ENCODE measurements at places on chromosomes 7 and 10. TPM values are rescaled to one million over a fixed set of nuclear protein-coding genes. Genes with fewer than 3 reads are reported as not detected.

LRRC18 gene
- not detected for total RNA-seq

HERPUD2 gene
- 16.2 TPM for total RNA-seq

PSD gene
- total RNA-seq: 10.2 TPM

ARPC1B gene
- 63.3 TPM for total RNA-seq

LBX1 gene
- total RNA-seq: not detected

ZNF425 gene
- total RNA-seq: 3.8 TPM

SPAM1 gene
- not detected for total RNA-seq

DNA sequence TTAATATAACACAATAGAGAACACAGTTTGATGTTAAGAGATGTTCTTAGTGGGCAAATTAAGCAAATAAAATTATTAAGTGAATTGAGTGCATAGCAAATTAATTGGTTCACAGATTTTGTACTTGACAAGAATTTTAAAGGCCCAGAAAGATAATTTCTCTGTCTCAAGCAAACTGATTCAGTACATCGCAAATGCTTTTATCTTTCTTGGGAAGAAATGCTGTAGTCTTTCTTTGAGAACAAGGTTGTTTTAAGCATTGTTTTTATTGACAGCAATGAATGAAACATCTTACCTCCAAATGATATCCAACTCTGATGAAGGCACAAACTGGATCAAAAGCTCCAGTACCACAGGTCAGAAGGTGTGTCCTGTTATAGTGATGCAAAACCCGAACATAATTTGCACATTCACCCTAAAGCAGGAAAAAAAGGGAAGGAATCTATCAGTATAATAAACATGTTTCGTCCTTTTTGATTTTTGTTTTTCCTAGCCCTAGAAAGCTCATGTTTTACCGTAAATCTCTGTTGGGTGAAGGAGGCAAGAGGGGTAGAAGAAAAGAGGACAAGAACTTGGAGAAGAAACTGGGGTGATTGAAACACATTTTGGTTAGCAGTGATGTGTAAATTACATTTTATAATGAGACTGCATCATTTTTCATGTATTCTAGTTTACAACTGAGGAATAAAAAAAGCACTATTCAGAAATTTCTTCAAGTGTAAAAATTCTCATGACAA is 182.6 kb downstream of the SEMA3E start:
- no peak for DNase-seq
- H3K27ac ChIP-seq: peak overlapping the region; percentile 69

- DNase-seq: no peak
- no peak overlapping the region for H3K4me3 ChIP-seq
- H3K27me3 ChIP-seq: no peaks in the 10 kb centered on the region
- H3K36me3 ChIP-seq: no peaks in the 10 kb centered on the region
Measured at GRCh38 chr7:14065286-14065685, 75.8 kb upstream of the ETV1 start.

GRCh38 chr10:88156341-88156740 is 292.9 kb downstream of the PTEN start:
- H3K27ac ChIP-seq: no peak overlapping the region
- DNase-seq: no peak
- H3K4me1 ChIP-seq: peaks cover 5% of the 10 kb centered on the region

GRCh38 chr10:133162178-133162909 is 2.3 kb downstream of the KNDC1 start:
- H3K27ac ChIP-seq: peak overlapping the region; percentile 37
- peaks cover 5% of the 10 kb centered on the region for H3K36me3 ChIP-seq
- no peak overlapping the region for H3K4me3 ChIP-seq
- peaks cover 19% of the 10 kb centered on the region for H3K4me1 ChIP-seq
- no peaks in the 10 kb centered on the region for H3K27me3 ChIP-seq

GRCh38 chr7:34463830-34464229 is 194.2 kb upstream of the NPSR1 start:
- no peaks in the 10 kb centered on the region for H3K36me3 ChIP-seq
- no peak overlapping the region for H3K4me3 ChIP-seq
- no peak overlapping the region for H3K27ac ChIP-seq

- H3K27me3 ChIP-seq: no peaks in the 10 kb centered on the region
- no peak overlapping the region for H3K4me3 ChIP-seq
- no peak overlapping the region for H3K27ac ChIP-seq
- no peak for DNase-seq
- no peaks in the 10 kb centered on the region for H3K36me3 ChIP-seq
- peaks cover 43% of the 10 kb centered on the region for H3K4me1 ChIP-seq
Measured at GRCh38 chr10:129033340-129033739, 433.7 kb upstream of the MGMT start.

- H3K27ac ChIP-seq: no peak overlapping the region
- no peaks in the 10 kb centered on the region for H3K36me3 ChIP-seq
- no peak overlapping the region for H3K4me3 ChIP-seq
- no peak for DNase-seq
- 0 out of 2 replicates have a peak, but pooled peaks cover 2% of the 10 kb centered on the region for H3K4me1 ChIP-seq
Measured at GRCh38 chr10:36094096-36094495, 452.0 kb upstream of the FZD8 start.

GRCh38 chr10:17257466-17258321 is 29.7 kb downstream of the VIM start:
- DNase-seq: peak; percentile 39
- peak overlapping the region; percentile 1 for H3K4me3 ChIP-seq
- no peak overlapping the region for H3K27ac ChIP-seq
- peaks cover 6% of the 10 kb centered on the region for H3K4me1 ChIP-seq
- H3K27me3 ChIP-seq: no peaks in the 10 kb centered on the region

DNA sequence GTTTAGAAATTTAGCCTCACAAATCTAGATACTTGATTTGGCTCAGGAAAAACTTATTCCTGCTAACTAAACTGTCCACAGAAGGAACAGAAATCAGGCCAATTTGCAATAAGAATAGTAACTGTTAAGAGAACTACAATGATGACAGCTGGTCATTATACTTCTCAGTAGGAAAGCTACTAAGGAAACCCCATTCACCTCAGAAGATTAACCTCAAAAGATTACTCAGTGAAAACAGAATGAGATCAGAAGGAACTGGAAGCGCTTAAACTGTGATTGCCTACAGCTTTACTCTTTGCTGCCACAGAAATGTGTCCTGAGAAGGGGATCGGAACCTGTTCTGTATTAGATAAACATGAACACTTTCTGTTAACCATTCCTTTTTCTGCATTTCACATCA is 24.3 kb upstream of the DNAJB12 start:
- no peak overlapping the region for H3K27ac ChIP-seq
- H3K4me3 ChIP-seq: no peak overlapping the region
- no peak for DNase-seq
- H3K4me1 ChIP-seq: peaks cover 27% of the 10 kb centered on the region
- no peaks in the 10 kb centered on the region for H3K36me3 ChIP-seq

- H3K27ac ChIP-seq: no peak overlapping the region
- H3K4me3 ChIP-seq: no peak overlapping the region
- no peaks in the 10 kb centered on the region for H3K27me3 ChIP-seq
Measured at GRCh38 chr7:100372256-100372655, 1.0 kb upstream of the PILRA start.

DNA sequence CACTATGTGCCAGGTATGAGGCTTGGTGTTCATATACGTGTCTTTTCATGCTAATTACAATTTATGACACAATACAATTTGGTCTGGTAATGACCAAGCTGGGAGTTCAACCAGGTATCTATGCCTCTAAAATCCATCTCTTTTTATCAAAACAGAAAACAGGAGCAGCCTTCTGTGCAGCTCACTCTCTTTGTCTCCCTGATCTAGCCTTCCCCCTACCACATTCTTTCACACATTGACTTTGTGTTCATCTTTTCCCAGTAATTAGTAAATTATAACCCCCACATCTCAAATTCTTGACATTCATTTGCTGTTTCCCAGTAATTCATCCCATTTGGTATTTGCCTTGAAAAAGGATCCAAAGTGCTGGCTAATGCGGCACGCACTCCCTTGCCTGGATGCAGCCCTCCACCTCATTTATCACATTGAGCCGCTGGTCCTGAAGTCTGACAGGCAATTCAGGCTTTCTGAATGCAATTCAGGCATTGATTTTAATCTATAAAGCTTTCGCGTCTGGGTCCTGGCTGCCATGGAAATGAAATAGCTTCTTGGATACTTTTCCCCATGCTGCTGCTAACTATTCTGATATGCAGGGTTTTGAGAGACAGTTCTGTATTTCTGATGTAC is 112.5 kb upstream of the ANKRD1 start:
- H3K27ac ChIP-seq: no peak overlapping the region
- H3K4me1 ChIP-seq: peaks cover 23% of the 10 kb centered on the region
- no peak overlapping the region for H3K4me3 ChIP-seq
- peaks cover 4% of the 10 kb centered on the region for H3K27me3 ChIP-seq

- no peak for DNase-seq
- peaks cover 17% of the 10 kb centered on the region for H3K4me1 ChIP-seq
- H3K4me3 ChIP-seq: no peak overlapping the region
- H3K27ac ChIP-seq: no peak overlapping the region
- no peaks in the 10 kb centered on the region for H3K36me3 ChIP-seq
Measured at GRCh38 chr10:128804411-128804810, 662.6 kb upstream of the MGMT start.

DNA sequence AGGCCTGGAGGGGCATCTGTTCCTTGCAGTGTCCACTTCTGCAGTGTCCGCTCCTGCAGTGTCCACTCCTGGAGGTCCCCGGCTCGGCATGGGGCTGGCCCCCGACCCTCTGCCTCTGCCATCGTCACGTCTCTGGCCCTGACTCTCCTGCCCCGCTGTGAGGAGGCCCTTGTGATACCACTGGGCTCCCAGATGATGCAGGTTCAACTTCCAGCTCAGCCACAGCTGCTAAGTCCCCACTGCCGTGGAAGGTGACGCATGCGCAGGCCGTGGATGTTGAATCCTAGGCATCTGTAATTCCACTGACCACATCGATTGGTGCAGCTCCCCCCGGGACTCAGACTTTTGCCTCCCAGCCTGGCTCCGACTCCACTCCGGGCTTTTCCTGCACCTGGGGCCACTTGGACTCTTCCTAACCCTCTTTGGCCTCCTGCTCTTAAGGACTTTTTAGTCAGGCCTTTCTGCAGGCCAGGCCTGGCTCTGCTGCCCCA is 95.1 kb downstream of the GLRX3 start:
- peaks cover 76% of the 10 kb centered on the region for H3K36me3 ChIP-seq
- H3K27ac ChIP-seq: no peak overlapping the region
- no peak for DNase-seq

- no peak overlapping the region for H3K27ac ChIP-seq
- H3K4me1 ChIP-seq: peaks cover 12% of the 10 kb centered on the region
- H3K27me3 ChIP-seq: no peaks in the 10 kb centered on the region
- H3K4me3 ChIP-seq: no peak overlapping the region
- no peaks in the 10 kb centered on the region for H3K36me3 ChIP-seq
- no peak for DNase-seq
Measured at GRCh38 chr10:79266543-79267312, 80.5 kb upstream of the PPIF start.

- DNase-seq: no peak
- H3K36me3 ChIP-seq: no peaks in the 10 kb centered on the region
- no peak overlapping the region for H3K4me3 ChIP-seq
- H3K27ac ChIP-seq: no peak overlapping the region
Measured at GRCh38 chr10:70592746-70593512, 9.6 kb downstream of the PRF1 start.

GRCh38 chr7:74612015-74612829 is 45.3 kb upstream of the GTF2I start:
- peaks cover 12% of the 10 kb centered on the region for H3K4me1 ChIP-seq
- H3K27ac ChIP-seq: peak overlapping the region; percentile 77
- H3K36me3 ChIP-seq: no peaks in the 10 kb centered on the region
- no peak overlapping the region for H3K4me3 ChIP-seq
- DNase-seq: peak; percentile 25

GRCh38 chr7:29038463-29038862 is 80.3 kb upstream of the TRIL start:
- no peak for DNase-seq
- 0 out of 2 replicates have a peak, but pooled peaks cover under 1% of the 10 kb centered on the region for H3K36me3 ChIP-seq
- H3K27me3 ChIP-seq: no peaks in the 10 kb centered on the region
- no peak overlapping the region for H3K4me3 ChIP-seq
- no peak overlapping the region for H3K27ac ChIP-seq
- H3K4me1 ChIP-seq: peaks cover 34% of the 10 kb centered on the region

DNA sequence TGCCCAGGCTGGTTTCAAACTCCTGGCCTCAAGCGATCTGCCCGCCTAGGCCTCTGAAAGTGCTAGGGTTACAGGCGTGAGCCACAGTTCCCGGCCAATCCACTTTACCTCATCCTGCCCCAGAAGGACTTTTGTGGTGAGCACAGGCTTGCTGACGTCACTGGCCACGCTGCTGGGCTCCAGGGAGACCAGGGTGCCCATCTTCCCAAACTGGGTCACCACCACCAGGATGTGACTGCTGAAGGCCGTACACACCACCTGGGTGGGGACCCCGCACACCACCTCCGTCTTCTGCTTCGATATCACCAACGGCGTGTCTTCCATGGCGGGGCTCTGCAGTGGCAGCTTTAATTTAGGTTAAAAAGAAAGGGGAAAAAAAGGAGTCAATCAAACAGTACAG is 816 bp downstream of the PSMG3 start:
- H3K27ac ChIP-seq: peak overlapping the region; percentile 81
- H3K4me3 ChIP-seq: peak overlapping the region; percentile 71
- no peak for DNase-seq
- no peaks in the 10 kb centered on the region for H3K27me3 ChIP-seq
- H3K4me1 ChIP-seq: peaks cover 23% of the 10 kb centered on the region
- H3K36me3 ChIP-seq: peaks cover 15% of the 10 kb centered on the region

- no peak for DNase-seq
- H3K4me3 ChIP-seq: no peak overlapping the region
- H3K27me3 ChIP-seq: no peaks in the 10 kb centered on the region
- H3K4me1 ChIP-seq: peaks cover 68% of the 10 kb centered on the region
Measured at GRCh38 chr7:143372070-143372469, 9.1 kb upstream of the ZYX start.

GRCh38 chr10:132195366-132196075 is 8.8 kb downstream of the DPYSL4 start:
- no peak overlapping the region for H3K27ac ChIP-seq
- peaks cover 3% of the 10 kb centered on the region for H3K27me3 ChIP-seq
- no peak for DNase-seq

DNA sequence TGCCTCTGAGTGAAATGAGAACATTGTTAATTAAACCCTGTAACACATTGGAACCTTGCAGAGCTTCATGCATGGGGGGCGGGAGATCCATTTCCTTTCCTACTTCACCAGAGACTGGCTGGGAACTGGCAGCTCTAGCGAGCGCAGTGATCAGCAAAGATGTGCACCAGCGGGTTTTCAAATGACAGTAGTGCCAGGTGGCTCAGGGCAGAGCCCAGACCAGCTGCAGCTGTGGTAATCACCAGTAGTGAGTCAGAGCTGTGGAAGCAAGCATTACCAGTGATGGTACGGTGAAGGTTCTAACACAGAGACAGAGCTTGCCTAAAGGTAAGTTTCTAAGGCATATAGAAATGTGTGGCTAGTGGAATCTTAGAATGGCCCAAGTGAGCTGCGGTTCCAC is 1009.7 kb upstream of the CELF2 start:
- DNase-seq: no peak
- peak overlapping the region; percentile 1 for H3K27ac ChIP-seq
- no peak overlapping the region for H3K4me3 ChIP-seq
- peaks cover 14% of the 10 kb centered on the region for H3K4me1 ChIP-seq
- no peaks in the 10 kb centered on the region for H3K36me3 ChIP-seq
- no peaks in the 10 kb centered on the region for H3K27me3 ChIP-seq

- H3K27me3 ChIP-seq: peaks cover 37% of the 10 kb centered on the region
- H3K36me3 ChIP-seq: no peaks in the 10 kb centered on the region
- peaks cover 32% of the 10 kb centered on the region for H3K4me1 ChIP-seq
Measured at GRCh38 chr7:25854608-25855497, 297.1 kb upstream of the NFE2L3 start.
